ENCODE measurements at places on chromosomes 4 and X. TPM values are rescaled to one million over a fixed set of nuclear protein-coding genes. Genes with fewer than 3 reads are reported as not detected.

DNA sequence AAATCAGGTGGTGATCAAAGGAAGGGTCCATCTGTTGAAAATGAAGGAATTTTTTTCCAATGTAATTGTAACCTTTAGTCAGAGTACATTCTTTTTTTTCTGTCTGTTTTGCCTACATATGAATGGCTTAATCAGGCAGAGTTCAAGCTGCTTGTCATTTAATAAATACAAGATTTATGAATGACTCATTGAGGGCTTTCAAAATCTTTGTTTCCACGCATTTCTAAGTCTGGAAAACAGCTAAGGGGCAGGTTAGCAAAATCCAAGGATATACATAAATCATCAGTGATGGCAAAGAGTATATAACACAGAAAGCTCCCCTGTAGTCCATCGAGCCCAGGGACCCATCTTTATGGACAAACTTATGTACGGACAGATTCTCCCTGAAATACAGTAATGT is 1.8 kb downstream of the CA5B start:
- no peaks in the 10 kb centered on the region for H3K36me3 ChIP-seq
- no peak overlapping the region for H3K4me3 ChIP-seq
- no peak for DNase-seq
- no peaks in the 10 kb centered on the region for H3K4me1 ChIP-seq

- H3K4me3 ChIP-seq: no peak overlapping the region
- H3K27me3 ChIP-seq: no peaks in the 10 kb centered on the region
- H3K27ac ChIP-seq: no peak overlapping the region
- H3K36me3 ChIP-seq: no peaks in the 10 kb centered on the region
- no peak for DNase-seq
Observed at GRCh38 chr4:107561481-107561880, 158.6 kb downstream of the PAPSS1 start.

- no peak overlapping the region for H3K4me3 ChIP-seq
- no peaks in the 10 kb centered on the region for H3K36me3 ChIP-seq
- H3K27ac ChIP-seq: no peak overlapping the region
- DNase-seq: no peak
- no peaks in the 10 kb centered on the region for H3K27me3 ChIP-seq
Observed at GRCh38 chrX:39955625-39956024, 142.1 kb downstream of the BCOR start.

GRCh38 chr4:6802025-6802424 is 19.5 kb downstream of the KIAA0232 start:
- no peaks in the 10 kb centered on the region for H3K27me3 ChIP-seq
- no peaks in the 10 kb centered on the region for H3K4me1 ChIP-seq
- no peak for DNase-seq

GRCh38 chrX:134547047-134547679 is 87.2 kb downstream of the HPRT1 start:
- H3K4me3 ChIP-seq: peak overlapping the region; percentile 89
- DNase-seq: no peak

- DNase-seq: no peak
- no peaks in the 10 kb centered on the region for H3K4me1 ChIP-seq
- H3K27ac ChIP-seq: no peak overlapping the region
Observed at GRCh38 chr4:89331686-89332544, 24.3 kb upstream of the GPRIN3 start.

DTHD1 gene
- 1.4 TPM for total RNA-seq

Data from kidney (tissue), 22 donors.